Fibroblast of lung (primary cell): ENCODE measurements at places on chromosomes 16 and 17.
A peak's percentile ranks its signal among the peaks of the same experiment; 100 is the strongest.

GRCh38 chr16:11677959-11678881 is 10.0 kb downstream of the SNN start:
- DNase-seq: no peak

DNA sequence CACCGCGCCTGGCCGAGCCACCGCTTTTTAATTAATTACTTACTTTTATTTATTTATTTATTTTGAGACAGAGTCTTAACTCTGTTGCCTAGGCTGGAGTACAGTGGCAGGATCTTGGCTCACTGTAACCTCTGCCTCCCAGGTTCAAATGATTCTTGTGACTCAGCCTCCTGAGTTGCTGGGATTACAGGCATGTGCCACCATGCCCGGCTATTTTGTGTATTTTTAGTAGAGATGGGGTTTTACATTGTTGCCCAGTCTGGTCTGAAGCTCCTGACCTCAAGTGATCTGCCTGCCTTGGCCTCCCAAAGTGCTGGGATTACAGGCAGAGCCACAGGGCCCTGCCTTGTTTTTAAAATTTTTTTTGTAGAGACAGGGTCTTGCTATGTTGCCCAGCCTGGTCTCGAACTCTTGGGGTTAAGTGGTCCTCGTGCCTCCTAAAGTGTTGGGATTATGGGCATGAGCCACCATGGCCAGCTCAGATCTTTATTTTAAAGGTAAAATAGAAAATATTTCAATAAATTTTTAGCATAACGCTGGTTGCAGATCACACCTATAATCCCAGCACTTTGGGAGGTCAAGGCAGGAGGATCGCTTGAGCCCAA is 18.3 kb upstream of the NUDT16L1 start:
- no peak for DNase-seq

DNA sequence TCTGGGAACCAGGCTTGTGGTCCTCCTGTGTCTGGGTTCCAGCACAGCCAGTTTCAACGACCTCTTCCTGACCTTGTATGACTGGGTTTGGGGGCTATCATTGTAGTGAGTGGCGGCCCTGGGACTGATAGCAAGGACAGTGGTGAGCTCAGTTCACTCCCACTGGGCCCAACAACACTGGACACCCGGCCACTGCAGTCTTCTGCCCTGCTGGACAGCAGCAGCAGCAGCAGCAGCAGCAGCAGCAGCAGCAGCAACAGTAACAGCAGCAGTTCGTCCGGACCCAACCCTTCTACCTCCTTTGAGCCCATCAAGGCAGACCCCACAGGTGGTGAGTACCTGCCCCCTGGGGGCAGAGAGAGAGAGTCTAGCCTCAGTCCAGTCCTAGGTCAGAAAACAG is 3.3 kb upstream of the ELMO3 start:
- no peak for DNase-seq

- DNase-seq: no peak
These were observed 452.1 kb upstream of the HSBP1 start for GRCh38 chr16:83355570-83356218.

- DNase-seq: no peak
These were observed 39.0 kb downstream of the LYRM1 start for GRCh38 chr16:20939611-20940010.

GRCh38 chr16:89687092-89687940 is 827 bp downstream of the CDK10 start:
- peak; percentile 34 for DNase-seq

DNA sequence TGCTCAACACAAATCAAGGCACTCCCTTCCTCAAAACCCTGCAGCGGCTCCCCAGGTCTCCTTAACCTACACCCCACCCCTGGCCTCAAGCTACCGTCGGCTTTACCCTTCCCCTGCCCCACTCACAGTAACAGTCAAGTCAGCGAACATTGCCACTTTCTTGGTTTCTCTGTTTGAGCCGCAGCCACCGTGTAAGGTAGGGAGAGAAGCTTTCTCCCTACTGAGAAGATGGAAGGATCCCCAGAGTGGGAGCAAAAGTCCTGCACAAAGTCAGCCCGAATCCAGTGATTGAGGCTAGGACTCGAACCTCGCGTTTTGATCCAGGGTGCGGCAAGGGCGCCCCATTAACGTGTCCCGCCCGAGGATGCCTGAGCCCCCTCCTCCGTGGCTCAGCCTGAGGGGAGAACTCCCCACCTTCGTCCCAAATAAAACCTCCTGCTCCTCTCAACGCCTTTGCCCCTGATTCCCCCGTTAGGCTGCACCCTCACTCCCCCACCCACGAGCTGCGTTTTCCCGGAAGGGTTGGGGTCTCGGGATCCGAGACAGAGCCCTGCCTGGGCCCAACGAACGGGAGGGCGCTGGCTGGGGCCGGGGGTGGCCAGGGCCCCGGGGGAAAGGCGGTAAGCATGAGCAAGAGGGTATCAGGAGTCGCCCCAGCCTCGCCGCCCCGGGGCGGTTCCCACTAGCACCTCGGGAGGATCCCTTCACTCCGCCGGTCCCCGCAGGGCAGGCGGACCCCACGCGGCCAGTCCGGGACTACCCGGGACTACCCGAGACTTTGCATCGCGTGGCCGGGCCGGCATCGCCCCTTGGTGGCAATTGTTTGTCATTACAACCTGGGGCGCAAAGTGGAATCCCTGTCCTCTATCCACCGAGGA is 9.9 kb upstream of the NAGS start:
- DNase-seq: peak; percentile 33

DNA sequence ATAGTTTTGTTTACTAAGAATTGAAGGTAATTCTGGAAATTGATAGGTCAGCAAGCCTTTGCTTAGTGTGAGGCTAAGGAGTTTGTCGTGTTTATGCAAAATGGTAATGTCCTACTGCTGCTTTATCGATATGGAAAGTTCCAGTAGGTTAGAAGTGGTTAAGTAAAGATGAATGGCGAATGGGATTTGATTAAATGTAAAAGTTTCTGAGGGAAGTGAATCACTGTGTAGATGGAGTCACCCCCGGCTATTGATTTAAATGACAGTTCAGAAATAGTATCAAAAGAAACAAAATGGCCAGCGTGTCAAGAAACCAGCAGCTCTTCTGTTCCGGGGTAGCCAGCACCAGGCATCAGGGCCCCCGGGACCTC is 131.4 kb downstream of the RPTOR start:
- DNase-seq: no peak

- DNase-seq: no peak
These were observed 91.6 kb downstream of the CCT6B start for GRCh38 chr17:34869641-34870040.

DNA sequence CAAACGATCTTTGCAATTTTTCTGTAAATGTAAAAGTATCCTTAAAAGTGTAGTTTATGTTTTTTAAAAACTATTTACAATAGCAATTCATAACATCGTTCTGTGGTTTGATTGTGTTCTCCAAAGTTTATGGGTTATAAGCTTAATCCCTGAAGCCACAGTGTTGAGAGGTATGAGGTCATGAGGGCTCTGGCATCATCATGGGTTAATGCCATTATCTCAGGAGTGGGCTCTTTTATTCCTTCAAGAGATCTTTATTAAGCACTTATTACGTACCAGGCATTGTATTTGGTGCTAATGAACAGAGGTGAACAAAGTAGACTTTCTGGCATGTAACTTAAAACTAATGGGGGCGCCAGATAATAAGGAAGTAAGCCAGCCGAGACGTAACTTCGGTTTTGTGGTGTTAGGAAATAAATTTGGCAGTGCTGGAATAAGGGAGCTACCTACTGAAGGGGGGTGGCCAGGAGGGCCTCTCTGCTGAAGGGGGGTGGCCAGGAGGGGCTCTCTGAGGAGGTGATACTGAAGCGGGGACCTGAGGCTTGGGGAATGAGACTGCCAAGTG is 158.1 kb downstream of the VPS53 start:
- DNase-seq: peak; percentile 19

DNA sequence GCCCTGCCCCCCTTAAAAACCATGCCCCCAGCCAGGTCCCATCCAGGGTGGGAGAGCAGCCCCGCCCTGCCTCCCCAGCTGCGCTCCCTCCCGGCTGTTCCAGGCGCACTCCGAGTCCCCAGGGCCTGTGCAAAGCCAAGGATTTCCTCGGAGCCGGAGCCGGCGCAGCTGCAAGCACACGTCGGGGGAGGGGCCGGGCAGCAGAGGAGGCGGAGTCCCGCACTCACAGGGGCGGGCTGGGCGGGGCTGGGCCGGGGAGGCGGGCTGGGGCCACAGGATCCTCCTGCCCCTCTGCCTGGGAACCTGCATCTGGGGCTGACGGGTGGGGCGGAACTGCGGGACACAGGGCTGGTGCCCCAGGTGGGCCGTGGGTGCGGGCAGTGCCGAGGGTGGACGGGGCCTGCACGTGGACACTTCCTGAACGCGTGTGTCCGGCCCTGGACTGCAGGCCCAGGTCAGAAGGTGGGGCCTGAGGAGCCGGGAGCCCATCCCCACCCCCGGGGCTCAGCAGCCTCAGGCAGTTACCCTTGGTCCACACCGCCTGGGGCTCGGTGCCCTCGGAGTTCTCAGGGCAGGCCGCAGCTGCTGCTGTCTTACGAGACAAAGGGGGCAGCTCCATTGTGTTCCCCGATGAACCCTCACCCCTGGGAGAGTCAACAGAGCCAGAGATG is 24.0 kb upstream of the SSTR5 start:
- peak; percentile 17 for DNase-seq

DNA sequence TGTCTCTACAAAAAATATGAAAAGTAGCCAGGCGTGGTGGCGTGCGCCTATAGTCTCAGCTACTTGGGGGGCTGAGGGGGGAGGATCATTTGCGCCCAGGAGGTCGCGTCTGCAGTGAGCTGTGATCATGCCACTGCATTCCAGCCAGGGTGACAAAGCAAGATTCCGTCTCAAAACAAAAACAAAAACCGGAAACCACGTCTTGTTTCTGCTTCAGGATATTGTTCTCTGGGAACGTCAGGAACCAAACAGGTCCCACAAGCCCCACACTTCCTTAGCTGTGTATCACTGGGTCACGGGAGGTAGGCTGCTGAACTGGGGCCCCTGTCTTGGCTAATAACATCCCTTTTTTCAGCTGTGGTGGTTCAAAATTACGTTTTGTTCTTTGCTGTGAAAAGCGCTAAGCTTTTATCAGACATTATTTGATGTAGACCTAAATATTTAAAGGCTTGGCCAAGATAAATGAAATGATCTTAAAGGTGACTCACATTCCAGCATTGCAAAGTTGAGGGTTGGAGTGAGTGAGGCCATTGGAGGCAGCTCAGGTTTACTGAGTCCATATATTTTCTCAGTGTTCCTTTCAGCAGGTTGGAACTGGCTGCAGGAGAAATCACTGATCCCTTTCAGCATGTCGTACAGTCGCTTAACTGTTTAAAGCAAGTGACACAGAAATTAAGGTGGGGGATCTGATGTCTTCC is 16.4 kb upstream of the SEC14L1 start:
- no peak for DNase-seq

DNA sequence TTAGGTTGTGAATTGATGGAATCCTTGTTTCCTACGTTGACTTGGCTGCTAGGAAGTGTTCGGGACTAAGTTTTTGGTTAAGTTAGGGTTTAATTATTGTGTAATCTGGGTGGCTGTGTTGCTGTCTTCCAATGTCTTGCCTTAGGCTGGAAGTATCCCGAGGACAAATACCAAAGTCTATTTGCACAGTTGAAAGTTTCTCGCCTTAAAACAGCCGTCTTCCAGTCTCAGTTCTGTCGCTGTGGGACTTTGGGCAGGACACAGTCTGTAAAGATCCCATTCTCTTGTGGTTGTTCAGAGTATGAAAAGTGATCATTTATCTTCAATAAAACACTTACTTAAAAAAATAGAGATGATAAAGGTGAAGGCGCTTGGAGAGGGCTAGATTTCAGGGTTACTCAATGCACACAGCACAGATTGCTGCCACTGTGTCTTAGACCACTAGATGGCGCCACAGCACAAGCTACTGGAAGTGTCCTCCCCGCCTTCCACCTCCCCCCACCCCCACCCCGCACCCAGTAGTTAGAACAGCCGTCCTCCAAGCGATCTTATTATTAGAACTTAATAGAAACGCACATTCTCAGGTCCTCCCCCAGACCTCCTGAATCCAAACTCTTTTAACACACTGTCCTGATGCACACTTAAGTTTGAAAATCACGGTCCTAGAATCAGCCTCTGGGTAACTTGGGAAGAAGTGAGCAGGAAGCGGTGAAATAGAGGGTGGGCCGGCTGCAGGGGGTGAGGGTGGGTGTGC is 45.8 kb downstream of the AKAP1 start:
- DNase-seq: peak; percentile 49

DNA sequence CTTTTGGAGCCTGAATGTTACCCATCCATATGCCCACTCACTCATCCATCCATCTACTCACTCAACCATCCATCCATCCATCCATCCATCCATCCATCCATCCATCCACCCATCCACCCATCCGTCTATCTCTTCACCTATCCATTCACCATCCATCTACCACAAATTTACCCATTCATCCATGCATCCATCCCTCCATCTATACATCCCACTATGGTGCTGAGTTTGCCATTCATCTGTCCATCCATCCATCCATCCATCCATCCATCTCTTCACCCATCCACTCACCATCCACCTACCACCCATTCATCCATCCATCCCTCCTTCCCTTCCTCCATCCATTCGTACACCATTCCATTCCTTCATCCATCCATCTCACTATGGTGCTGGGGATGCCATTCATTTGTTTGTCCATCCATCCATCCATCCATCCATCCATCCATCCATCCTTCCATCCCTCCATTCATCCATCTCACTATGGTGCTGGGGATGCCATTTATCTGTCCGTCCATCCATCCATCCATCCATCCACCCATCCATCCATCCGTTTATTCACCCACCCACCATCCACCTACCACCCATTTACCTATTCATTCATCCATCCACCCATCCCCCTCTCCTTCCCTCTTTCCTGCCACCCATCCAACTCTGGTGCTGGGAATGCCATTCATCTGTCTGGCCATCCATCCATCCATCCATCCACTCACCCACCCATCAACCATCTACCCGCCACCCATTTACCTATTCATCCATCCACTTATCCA is 39.7 kb downstream of the RGS9 start:
- DNase-seq: no peak
